Esophagus muscularis mucosa (tissue), 4 donors: ENCODE measurements at places on chromosomes 5 and 9. TPM values are rescaled to one million over a fixed set of nuclear protein-coding genes. Genes with fewer than 3 reads are reported as not detected.

Gene FAM200C
- 3.0 TPM for total RNA-seq

Gene C5orf24
- 63.8 TPM for total RNA-seq

Gene TMEFF1
- 0.69 TPM for total RNA-seq

Gene AQP7
- 1.5 TPM for total RNA-seq

DNA sequence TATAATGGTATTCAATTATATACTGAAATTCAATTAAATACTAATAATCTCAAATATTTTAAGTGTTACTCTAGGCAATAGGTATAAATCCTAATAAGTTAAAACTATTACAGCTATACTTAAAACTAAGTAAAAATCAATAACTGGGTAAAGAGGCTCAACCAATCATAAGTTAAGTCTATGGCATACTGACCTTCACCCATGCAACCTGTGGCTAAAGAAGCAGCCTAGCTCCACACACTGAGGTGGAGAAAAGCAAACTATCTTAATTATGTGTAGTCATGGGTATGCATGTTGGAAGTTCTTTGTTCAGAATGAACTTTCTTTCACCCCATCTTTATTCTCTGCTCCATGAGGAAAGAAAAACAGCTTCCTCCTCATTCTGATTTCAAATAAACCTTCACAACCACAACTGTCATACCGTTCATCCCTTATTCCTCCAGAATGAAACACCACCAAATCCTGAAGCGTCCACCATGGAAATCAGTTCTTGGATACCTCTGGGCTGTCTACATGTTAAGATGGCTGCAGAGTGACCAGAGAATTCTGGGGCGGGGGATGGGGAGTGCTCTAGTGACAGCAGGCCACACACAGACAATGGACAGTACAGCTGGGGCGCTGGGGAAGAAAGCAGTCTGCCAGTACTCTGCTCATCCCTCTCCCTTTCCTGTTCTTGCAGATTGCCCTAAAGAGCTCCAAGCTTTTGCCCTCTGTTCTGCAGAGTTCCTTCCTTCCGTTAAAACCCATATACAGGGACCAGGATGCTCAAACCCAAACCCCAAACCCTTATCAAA is 62.3 kb downstream of the RIGI start:
- DNase-seq: no peak

- no peak for DNase-seq
Observed at GRCh38 chr5:176447591-176447977, 601 bp upstream of the FAF2 start.

DNA sequence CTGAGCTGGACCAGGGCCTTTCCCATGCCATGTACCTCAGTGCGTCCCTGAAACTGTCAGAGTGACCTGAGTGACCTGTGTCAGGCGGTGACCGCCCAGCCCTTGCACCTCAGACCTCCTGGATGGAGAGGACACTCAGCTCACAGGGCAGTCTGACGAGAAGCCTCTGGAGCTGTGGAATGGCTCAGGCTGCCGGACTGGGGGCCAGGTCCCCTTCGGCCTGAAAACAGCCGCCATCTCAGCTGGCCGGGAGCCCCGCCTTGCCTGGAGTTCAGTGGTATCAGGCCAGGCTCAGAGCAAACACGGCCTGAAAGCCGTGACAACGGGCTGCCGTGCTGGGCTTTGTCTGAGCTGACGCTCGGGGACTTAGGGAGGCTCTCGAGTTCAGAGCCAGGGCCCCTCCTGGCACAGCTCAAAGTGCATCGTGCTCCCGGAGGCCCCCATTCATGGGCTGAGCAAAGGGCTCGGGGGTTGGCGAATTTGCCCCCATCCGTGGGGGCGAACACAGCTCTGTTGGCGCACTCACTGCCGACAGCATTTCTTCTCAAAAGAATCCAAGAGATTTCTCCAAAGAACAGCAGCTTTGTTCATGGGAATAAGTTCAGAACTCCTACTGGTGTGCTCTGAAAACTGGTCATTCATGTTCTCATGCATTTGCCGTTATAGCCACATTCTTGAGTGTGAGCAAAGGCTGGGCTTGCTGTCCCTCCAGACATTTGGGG is 8.4 kb upstream of the SLC9A3 start:
- no peak for DNase-seq

GRCh38 chr9:3035579-3036332 is 191.9 kb upstream of the PUM3 start:
- DNase-seq: no peak

GRCh38 chr9:68500457-68501381 is 40.0 kb downstream of the TMEM252 start:
- no peak for DNase-seq

- DNase-seq: no peak
Observed at GRCh38 chr5:99000876-99001275, 72.1 kb upstream of the CHD1 start.

DNA sequence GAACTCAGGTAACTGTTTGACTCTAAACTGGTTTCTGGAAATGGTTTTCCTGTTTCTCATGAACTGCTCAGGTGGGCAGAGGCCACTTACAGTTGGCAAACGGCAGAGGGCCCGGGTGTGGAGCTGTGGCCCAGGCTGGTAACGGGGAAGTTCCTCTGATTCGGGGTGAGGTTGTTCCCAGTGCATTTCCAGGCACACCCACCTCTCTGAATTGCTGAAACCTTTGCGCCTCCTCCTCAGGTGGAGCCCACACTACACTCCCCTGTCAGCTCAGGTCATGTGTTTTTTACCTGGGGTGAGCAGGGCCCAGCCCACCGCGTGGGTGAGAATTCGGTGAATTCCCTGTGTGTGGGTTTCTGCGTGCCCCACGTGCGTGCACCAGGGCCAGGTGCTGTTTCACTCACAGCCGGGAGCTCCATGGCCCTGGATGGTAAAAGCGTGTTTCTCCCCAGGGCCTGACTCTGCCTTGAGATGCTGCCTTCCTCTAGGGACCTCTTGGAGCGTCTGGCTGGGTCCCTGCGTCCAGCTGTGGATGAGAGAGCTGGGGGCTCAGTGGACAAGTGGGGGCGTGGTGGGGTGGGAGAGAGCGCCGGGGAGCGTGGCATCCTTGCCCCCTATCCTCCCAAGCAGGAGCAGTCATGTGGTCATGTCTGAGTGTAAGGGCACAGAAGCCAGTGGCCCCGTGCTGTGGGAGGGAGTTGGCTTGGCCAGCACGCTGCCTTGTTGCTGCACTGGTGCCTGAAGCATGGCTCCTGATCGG is 33.5 kb upstream of the LPCAT1 start:
- no peak for DNase-seq

DNA sequence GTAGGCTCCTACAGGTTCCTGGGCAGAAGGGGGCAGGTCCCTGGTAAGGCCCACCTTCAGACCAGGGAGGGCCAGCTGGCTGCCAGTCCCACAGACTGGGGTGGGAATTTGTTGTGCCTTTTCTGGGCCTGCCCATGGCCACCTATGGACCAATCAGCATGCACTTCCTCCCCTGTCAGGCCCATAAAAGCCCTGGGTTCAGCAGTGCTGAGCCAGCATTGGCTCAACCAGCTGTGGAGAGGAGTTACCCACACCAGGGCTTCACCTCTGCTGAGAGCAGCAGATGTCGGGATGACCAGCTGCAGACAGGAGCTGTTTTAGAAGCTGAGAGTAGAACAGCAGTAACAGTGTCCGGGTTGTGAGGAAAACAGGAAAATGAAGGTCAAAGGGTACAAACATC is 373.4 kb upstream of the ACO1 start:
- DNase-seq: no peak

DNA sequence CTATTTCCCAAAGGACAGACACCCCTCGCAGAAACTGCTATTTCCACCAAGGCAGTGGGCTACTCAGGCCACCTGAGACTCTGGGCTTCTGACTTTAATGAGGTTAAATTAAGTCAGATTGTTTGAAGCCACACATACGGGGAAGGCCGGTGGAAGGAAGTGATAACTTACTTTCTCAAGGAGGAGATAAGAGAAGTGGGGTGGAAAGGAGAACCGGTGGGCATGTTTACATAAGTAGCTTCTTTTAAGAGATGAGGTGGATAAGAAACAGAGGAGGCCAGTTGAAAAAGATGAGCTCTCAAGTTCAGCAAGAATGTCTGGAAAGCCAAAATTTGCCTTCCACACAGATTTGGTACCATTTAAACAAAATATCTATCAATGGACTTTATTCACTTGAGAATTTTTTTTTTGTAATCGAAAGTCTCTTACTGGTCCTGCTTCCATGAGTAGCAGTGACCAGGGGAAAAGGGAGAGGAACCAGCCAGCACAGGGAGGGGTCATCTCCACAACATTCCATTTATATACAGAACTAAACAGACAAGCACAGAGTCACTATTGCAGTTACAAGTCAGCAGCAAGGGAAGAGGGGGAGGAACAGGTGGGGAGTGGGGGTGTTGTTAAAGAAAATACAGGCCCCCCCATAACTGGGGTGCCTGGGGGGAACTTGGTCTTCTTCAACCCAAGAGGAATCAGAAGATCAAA is 20.0 kb downstream of the CCDC125 start:
- DNase-seq: no peak

DNA sequence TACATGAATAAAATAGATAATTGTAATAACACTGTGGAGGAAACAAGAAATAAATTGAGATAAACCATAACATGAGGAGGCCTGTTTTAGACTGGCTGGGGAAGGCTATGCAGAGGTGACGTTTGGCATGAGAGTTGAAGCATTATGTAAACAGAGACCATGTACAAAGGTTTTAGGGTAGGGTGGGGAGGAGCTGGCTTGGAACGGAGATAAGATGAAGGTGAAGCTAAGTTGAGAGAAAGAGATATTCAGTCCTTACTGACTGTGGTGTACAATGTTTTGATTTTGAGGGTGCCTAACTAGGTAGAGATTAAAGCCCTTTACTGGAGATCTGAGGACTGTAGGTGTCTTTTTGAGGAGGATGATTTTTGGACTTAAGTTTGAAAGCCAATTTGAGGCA is 17.8 kb downstream of the MAN2A1 start:
- DNase-seq: no peak

DNA sequence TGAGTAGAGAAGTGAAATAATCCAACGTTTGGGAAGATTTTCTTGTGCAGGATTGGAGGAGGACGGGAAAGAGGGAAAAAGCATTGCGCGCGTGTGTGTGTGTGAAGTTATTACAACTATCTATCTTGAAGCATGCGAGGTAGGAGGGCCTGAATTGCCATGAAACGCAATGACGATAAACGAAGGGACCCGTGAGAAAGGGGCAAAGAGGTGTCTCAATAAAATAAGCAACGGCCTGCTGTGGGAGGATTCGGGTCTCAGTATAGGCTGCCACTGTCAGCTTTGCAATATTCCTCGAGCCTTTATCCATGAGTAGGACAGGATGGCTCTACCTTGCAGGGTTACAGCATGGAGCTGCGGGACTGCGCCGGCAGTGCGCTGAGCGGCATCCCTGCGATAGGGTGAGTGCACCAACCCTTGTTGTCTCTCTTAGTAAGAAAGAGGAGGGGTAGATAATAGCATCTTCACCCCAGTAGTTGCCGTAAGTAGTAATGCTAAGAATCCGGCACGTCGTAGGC is 631 bp upstream of the RCL1 start:
- no peak for DNase-seq

DNA sequence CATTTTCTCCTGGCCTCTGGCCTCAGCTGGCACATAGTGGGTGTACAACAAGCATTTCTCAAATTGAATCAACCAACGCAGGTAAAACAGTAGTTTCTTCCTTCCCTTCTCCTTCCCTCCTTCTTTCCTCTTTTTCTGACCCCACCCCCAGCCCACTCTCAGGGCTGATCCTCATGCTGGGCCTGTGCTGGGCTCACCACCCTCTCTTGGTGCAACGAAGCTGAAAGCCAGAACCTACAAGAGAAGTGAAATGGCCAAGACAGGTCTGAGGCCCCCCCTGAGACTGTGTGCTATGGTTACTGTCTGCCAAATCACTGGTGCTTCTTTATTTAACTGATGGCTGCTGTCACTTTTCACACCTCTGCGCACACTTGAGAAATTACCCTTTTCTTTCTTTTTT is 53.0 kb upstream of the BOD1 start:
- DNase-seq: no peak
